ENCODE measurements at places on chromosomes 6 and 20. TPM values are rescaled to one million over a fixed set of nuclear protein-coding genes. Genes with fewer than 3 reads are reported as not detected.

Gene GNAS
- 892 TPM for total RNA-seq

Gene PRPH2
- total RNA-seq, result 2.6 TPM

Gene HMGCLL1
- total RNA-seq, result not detected

Gene MYO6
- total RNA-seq, result 11.0 TPM

Gene SLC35B3
- 25.1 TPM for total RNA-seq

Gene PROKR2
- not detected for total RNA-seq

Gene DACT2
- 0.88 TPM for total RNA-seq

Gene SPAG4
- total RNA-seq, result 5.0 TPM
